ENCODE measurements at places on chromosomes 7 and 10. TPM values are rescaled to one million over a fixed set of nuclear protein-coding genes. Genes with fewer than 3 reads are reported as not detected.

VWC2 gene
- 0.63 TPM for total RNA-seq

HOXA6 gene
- total RNA-seq, result 1.6 TPM

BAIAP2L1 gene
- 20.9 TPM for total RNA-seq

LLCFC1 gene
- not detected for total RNA-seq

- H3K27me3 ChIP-seq, result no peaks in the 10 kb centered on the region
- no peak overlapping the region for H3K27ac ChIP-seq
- DNase-seq, result no peak
- H3K4me1 ChIP-seq, result peaks cover 11% of the 10 kb centered on the region
- no peaks in the 10 kb centered on the region for H3K36me3 ChIP-seq
Measured at GRCh38 chr10:103921248-103921647, 3.3 kb upstream of the STN1 start.

GRCh38 chr10:67783606-67784294 is 54.2 kb downstream of the DNAJC12 start:
- no peak for DNase-seq
- no peaks in the 10 kb centered on the region for H3K36me3 ChIP-seq
- H3K27ac ChIP-seq, result no peak overlapping the region
- no peaks in the 10 kb centered on the region for H3K4me1 ChIP-seq
- no peak overlapping the region for H3K4me3 ChIP-seq

GRCh38 chr10:6337382-6337781 is 134.7 kb downstream of the PFKFB3 start:
- no peak for DNase-seq
- no peak overlapping the region for H3K4me3 ChIP-seq
- no peak overlapping the region for H3K27ac ChIP-seq

DNA sequence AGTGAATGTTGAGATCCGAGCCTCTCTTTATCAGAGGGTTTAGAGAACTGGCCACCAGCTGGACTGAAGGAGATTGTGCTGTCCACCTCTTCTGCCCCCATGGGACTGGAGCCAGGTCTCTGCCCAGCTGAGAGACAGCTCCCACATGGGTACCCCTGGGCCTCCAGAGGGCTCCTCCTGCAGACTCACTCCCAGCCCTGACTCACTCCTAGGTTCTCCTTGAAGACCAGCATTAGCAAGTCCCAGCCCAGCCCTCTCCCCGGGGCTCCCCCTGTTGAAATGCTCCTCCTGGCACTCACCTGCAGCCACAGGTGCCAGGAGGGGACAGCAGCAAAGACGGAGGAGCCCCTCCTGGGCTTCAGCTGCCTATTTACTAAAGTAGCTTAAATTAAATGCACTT is 126.9 kb downstream of the CXCL12 start:
- no peaks in the 10 kb centered on the region for H3K36me3 ChIP-seq

GRCh38 chr10:8921568-8921967 is 867.1 kb downstream of the GATA3 start:
- no peaks in the 10 kb centered on the region for H3K4me1 ChIP-seq
- DNase-seq, result no peak
- no peak overlapping the region for H3K4me3 ChIP-seq
- H3K27me3 ChIP-seq, result no peaks in the 10 kb centered on the region
- H3K36me3 ChIP-seq, result no peaks in the 10 kb centered on the region
- H3K27ac ChIP-seq, result no peak overlapping the region

DNA sequence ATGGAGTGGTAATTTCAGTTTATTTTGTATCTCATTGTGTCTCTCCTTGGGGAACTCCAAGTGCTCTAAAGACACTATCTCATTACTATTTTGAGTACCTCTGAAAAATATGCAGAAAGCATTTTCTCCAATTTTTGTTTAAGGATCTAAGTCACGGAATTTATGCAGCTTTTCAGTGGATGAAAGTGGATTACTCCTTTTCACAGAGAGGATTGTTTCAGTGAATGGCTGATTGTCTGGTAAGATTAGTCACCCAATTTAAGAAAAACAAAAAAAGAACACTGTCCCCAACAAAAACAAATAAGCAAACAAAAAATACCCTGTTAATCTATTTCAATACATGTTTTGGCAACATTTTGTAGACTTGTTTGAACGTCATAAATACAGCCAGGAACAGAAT is 338.3 kb upstream of the TEX47 start:
- H3K4me1 ChIP-seq, result no peaks in the 10 kb centered on the region
- no peak overlapping the region for H3K27ac ChIP-seq
- no peaks in the 10 kb centered on the region for H3K36me3 ChIP-seq
- no peaks in the 10 kb centered on the region for H3K27me3 ChIP-seq
- no peak for DNase-seq

- no peaks in the 10 kb centered on the region for H3K36me3 ChIP-seq
- no peaks in the 10 kb centered on the region for H3K4me1 ChIP-seq
- H3K27ac ChIP-seq, result no peak overlapping the region
- no peak overlapping the region for H3K4me3 ChIP-seq
Measured at GRCh38 chr7:158567153-158567603, 20.4 kb downstream of the PTPRN2 start.

- H3K36me3 ChIP-seq, result no peaks in the 10 kb centered on the region
- H3K27ac ChIP-seq, result no peak overlapping the region
- DNase-seq, result no peak
- H3K4me1 ChIP-seq, result no peaks in the 10 kb centered on the region
- no peaks in the 10 kb centered on the region for H3K27me3 ChIP-seq
Measured at GRCh38 chr10:49431426-49431825, 35.5 kb upstream of the DRGX start.

- H3K4me3 ChIP-seq, result no peak overlapping the region
- no peaks in the 10 kb centered on the region for H3K36me3 ChIP-seq
- H3K27ac ChIP-seq, result no peak overlapping the region
Measured at GRCh38 chr7:55336540-55336939, 28.6 kb upstream of the LANCL2 start.

Measured in thyroid gland (tissue), 4 donors.